ENCODE measurements at places on chromosomes 5 and 9. TPM values are rescaled to one million over a fixed set of nuclear protein-coding genes. Genes with fewer than 3 reads are reported as not detected.
A peak's percentile ranks its signal among the peaks of the same experiment; 100 is the strongest.

GRCh38 chr9:68629042-68629441 is 76.0 kb upstream of the PIP5K1B start:
- DNase-seq: peak; percentile 9

DNA sequence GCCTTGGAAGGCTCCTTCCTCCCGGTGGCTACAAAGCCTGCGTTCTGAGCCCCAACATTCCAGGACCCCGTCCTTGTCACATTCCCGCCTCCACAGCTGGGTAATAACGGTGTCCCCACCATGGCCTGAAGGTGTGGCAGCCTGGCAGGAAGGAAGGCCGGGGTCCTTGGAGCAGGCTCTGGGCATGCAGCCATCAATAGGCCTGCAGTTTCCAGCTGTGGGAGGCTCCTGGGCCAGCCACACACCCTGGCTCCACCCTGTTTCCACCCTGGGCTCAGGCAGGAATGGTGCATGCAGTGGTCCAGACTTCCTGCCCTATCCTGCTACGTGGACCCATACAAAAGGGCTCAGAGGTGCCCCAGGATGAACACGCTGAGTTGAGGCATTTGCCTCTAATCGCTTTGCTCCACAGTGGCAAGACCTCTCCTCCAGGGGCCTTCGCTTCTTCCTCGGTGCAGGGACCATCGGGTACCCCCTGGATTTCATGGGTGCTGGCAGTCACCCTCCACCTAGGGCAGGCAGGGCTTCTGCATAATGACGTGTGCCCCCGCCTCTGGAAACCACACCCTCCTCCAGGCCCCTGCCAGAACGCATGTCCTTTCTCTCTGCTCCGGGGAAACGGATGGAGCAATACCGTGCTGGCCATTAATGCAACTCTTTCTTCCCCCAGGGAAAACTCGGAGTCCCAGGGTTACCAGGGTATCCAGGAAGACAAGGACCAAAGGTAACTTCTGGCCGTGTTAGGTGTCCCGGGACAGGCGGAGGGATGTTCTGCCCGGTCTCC is 95.1 kb upstream of the FCN2 start:
- peak; percentile 45 for DNase-seq

GRCh38 chr5:980001-980588 is 28.5 kb upstream of the NKD2 start:
- DNase-seq: peak; percentile 7

GRCh38 chr5:74342948-74343682 is 297.4 kb downstream of the ENC1 start:
- DNase-seq: no peak

GRCh38 chr5:95241635-95242034 is 43.3 kb downstream of the MCTP1 start:
- DNase-seq: no peak

- no peak for DNase-seq
Measured at GRCh38 chr5:35066260-35066795, 18.6 kb upstream of the AGXT2 start.

DNA sequence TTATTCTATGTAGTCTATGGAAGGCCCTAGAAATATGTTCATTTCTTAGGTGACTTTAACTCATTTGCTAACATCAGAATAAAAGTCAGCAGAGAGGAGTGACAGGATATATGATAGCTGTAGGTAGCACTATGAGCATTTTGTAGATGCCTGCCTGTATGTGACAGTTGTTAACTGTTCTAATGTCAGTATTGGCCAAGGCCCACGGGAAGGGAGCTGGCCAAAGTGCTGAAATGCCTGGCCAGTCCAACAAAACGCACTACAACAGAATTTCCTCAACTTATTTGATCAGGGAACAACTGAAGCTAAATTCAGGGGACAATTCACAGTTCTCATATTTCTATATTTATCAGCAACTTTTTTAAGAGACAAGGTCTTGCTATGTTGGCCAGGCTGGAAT is 20.8 kb downstream of the SV2C start:
- no peak for DNase-seq

DNA sequence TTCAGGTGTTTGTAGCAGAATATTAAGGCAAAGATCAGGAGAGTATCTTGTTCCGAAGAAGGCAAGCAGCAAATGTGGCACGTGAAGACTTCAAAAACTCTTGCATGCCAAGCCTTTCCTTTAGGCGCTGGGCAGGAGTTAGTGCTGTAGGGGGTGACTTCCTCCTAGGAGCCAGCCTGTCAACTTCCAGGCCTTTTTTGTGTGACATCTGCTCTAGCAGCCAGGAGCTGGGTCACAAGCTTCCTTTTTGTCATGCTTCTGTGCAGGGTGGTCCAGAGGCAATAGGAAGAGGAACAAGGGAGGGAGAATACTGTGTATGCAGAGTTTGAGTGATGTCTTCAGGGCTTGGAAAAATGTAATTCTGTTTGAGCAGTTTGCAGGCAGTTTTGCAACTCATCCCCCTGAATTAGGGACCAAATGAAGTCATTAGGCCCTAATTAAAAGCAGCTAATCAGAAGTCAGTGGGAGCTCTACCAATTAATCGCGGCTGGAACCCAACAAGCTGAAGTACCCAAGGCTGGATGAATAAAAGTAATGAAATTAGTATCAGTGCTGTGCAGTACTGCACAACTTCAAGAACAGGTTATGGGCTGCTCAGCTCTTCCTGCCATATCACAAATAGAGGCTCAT is 53.5 kb downstream of the TLR4 start:
- no peak for DNase-seq

DNA sequence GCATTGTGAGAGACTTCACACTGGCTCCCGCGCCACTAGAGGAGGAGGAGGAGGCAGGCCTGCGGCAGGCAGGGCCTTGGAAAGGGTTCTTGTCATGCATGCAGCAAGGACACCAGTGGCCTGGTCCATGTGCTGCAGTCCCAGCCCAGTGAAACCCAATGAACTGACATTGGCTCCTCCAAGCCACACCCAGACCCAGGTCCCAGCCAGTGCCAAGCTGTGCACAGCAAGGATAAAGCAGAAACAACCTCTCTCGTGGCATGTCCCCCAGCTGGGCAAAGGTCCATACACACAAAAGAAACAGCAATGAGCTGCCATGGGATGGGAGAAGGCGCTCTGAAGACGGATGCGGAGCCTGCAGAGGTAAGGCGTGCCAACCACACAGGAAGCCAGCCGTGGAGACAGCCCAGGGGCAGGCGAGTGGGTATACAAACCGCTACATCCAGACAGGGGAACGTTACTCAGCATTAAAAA is 89.2 kb downstream of the SEMA4D start:
- DNase-seq: no peak

GRCh38 chr9:110933350-110934001 is 104.8 kb downstream of the LPAR1 start:
- no peak for DNase-seq

DNA sequence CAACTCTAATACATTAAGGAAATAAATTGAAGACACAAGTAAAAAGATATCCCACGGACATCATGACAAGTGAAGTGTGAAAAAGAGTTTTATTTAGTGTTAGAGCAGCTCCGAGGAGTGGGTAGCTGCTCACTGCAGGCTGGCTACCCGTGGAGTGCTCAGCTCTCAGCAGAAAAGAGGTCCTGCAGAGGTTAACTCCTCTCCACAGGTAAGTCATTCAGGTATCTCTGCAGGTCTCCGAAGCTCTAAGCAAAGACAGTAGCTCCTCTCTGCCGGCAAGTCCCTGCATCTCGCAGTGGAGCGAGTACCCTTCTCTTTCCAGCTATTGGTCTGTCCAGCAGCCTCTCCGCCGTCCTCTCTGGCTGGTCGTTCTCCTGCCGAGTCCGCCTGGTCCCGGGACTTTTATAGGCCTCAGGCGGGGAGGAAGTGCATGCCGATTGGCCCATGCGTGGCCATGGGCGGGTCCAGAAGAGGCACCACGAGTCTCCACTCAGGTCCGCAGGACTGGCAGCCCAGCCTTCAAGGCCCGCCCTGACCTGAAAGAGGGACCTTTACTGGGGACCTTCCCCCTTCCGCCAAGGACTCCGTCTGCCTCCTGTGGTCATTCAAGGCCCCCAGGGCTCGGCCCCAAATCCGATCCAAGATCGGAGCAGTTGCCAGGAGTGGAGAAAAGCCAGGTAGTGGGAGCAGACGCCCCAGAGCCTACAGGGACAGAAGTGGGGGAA is 29.9 kb downstream of the BTNL9 start:
- no peak for DNase-seq

DNA sequence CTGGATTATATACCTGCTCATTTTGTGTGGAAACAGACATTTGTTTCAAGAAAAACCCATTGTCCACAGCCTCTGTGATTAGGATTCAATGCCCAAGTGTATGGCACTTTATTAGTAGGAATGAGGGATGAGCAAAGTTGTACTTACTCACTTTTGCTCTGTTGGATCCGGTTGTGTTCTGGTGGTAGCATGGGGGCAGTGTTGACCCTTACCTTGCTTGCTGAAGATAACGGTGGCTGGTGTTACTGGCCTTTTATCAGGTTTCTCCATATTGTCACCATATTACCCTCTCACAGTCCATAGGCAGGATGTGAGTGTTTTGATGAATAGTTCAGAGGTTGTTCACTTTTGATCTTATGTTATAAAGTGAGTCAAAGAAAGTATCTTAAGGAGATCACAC is 42.7 kb upstream of the NUDT12 start:
- DNase-seq: no peak

- DNase-seq: no peak
Measured at GRCh38 chr9:35306283-35306682, 144.5 kb downstream of the UNC13B start.

- no peak for DNase-seq
Measured at GRCh38 chr9:134986957-134987356, 69.2 kb upstream of the FCN1 start.

DNA sequence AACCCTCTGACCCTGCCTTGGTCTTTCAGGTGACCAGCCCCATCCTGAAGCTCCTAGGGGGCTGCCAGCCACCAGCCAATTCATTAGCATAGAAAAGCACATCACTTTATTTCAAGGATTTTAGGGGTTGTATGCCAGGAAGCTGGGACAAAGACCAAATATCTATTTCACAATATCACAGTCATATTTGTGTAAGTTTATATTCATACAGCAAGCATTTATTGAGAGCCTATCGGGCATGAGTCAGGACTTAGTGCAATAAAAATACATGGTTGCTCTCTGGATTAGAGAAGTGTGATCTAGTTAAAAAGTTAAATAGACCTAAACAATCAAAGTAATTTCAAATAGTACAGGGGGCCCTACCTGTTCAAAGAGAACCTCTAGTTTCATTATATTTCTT is 113.8 kb downstream of the ERCC6L2 start:
- no peak for DNase-seq

- DNase-seq: no peak
Measured at GRCh38 chr9:76716085-76716672, 48.1 kb upstream of the PCA3 start.

DNA sequence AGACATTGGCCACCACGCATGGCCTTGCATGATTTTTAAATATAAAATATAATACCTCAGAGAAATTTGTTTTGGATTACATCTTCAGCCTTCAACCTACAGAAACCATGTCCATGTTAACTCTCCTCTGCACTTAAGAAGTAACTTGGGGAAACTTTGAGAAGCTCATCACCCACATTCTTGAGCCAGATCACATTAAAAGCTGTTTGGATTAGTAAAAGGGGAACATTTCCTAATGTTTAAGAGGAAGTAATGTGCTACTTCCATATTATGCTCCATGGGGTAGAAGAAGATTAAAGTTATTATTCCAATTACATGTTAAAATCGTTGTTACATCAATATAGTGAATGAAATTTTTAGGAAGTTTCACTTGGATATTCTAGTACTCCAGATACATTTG is 10.4 kb upstream of the CEP120 start:
- no peak for DNase-seq

- DNase-seq: no peak
Measured at GRCh38 chr9:38720083-38720745, at the start of gene FAM240B. FAM240B (minus strand) TSS chr9:38720133; CDS start chr9:38703999, 16,134 bp downstream.

DNA sequence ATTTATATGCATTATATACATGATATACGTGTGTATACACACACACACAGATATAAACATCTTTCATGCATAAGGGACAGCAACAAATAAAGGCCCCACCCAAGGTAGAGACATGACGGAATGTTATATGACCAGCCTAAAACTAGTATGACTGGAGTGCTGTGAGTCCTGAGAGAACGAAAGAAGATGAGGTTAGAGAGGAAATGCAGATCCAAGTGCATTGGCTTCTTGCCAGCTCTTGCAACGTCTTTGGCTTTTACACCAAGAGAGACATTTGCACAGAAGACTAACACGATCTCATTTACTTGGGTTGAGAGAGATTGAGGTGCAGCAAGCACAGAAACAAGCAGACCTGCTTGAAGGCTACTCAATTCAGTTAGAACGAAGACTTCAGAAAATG is 23.0 kb downstream of the CDH10 start:
- peak; percentile 6 for DNase-seq

DNA sequence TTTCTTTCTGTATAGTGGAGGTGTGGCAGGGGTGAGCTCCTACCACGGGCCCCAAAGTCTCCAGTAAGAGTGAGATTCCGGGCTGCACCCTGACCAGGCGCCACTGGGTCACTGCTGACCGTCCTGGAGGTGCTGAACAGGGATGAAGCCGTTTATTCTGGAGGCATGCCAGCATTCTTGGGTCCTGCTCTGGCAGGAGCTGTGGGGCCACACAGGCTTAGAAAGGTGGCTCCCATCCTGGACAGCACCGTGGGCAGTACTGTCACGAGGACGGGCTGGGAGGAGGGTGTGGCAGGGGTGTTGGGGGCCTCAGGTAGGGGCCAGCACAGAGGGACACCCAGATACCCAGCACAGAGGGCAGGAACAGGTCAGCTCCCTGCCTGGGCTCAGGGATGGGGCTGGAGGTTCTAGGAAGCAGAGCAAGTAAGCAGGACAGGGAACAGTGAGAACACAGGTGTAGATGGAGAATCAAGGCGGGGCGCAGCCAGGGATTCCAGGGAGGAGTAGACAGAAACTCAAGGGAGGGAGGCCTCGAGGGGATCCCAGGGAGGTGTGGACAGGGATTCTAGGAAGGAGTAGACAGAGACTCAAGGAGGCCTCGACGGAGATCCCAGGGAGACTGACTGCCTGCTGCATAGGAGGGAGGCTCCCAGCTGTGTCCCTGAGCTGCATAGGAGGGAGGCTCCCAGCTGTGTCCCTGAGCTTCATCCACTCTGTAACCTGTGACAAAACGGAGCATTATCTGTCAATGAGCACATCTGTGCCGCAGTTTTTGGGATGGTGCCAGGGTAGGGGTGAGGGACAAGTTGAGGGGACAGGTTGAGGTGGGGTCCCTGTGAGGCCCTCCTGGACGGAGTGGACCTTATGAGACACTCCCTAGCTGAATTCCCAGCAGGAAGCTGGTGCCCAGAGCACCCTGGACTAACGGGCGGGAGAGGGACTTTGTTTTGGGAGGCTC is 1.1 kb upstream of the PLEKHG4B start:
- no peak for DNase-seq

GRCh38 chr5:176441921-176442323 is 6.3 kb upstream of the FAF2 start:
- DNase-seq: no peak

DNA sequence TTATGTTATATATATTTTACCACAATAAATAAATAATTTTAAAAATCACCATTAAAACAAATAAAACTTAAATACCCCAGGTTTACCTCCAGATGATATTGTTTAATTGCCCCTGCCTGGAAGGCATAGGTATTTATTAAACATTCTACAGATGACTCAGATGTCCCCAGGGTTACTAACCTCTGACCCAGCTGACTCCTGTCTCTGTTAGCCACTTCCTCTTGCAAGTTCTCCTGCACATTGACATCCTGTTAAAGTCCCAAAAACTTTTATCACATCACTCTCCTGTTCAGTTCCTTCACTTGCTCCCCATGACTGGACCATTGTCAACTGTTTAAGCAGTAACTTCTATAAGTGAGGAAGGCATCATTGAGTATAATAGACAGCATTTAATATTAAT is 37.0 kb upstream of the RAB3C start:
- DNase-seq: no peak

PHYHD1 gene
- 26.3 TPM for polyA plus RNA-seq

VCAN gene
- polyA plus RNA-seq: 28.3 TPM

ZBED3 gene
- 3.5 TPM for polyA plus RNA-seq

SLC45A2 gene
- polyA plus RNA-seq: not detected

PCDHA1 gene
- 0.07 TPM for polyA plus RNA-seq

MZB1 gene
- 0.67 TPM for polyA plus RNA-seq
